Fibroblast of the aortic adventitia (primary cell): ENCODE measurements at places on chromosomes 12 and 14. TPM values are rescaled to one million over a fixed set of nuclear protein-coding genes. Genes with fewer than 3 reads are reported as not detected.

ZBTB1 gene
- total RNA-seq = 56.5 and 76.9 TPM in 2 replicates

TECPR2 gene
- 8.8 and 16.1 TPM in 2 replicates for total RNA-seq

CCDC197 gene
- total RNA-seq = not detected in 2 replicates

AQP2 gene
- not detected in 2 replicates for total RNA-seq

SLC5A8 gene
- not detected in 2 replicates for total RNA-seq

GRCh38 chr12:62784576-62784975, 150.4 kb downstream of the PPM1H start:
- no peak for DNase-seq

- DNase-seq = peak; percentile 46
Observed at GRCh38 chr12:47910486-47910885, 5.7 kb upstream of the VDR start.

GRCh38 chr12:82517027-82517426, 158.7 kb downstream of the METTL25 start:
- no peak for DNase-seq

DNA sequence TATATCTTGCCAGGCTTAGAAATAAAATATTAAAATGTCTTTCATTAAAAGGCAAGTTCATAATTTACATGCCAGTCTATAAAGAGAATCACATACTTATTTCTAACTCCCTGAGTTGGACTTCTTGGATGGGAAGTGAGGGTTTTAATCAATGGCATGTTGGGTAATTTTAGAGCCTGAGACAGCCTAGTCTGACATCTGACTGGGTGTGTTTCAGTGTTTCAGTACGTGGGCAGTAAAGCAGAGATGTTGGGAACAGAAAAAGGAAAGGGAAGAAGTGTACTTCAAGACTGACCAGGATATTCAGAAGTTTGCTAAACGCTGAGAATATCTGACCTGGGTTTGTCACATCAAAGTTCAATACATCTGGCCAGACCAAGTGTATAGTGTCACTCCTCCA, 171.8 kb downstream of the BTG1 start:
- no peak for DNase-seq

GRCh38 chr12:14905269-14906004, 19.8 kb upstream of the MGP start:
- peak; percentile 64 for DNase-seq

GRCh38 chr14:105760691-105761344, 234.4 kb downstream of the TMEM121 start:
- DNase-seq = no peak

GRCh38 chr14:74508844-74509428, 15.4 kb downstream of the ISCA2 start:
- no peak for DNase-seq

GRCh38 chr14:92328664-92329255, 5.8 kb downstream of the SLC24A4 start:
- DNase-seq = no peak

- peak; percentile 89 for DNase-seq
Observed at GRCh38 chr14:88551094-88551870, 3.5 kb downstream of the PTPN21 start.

DNA sequence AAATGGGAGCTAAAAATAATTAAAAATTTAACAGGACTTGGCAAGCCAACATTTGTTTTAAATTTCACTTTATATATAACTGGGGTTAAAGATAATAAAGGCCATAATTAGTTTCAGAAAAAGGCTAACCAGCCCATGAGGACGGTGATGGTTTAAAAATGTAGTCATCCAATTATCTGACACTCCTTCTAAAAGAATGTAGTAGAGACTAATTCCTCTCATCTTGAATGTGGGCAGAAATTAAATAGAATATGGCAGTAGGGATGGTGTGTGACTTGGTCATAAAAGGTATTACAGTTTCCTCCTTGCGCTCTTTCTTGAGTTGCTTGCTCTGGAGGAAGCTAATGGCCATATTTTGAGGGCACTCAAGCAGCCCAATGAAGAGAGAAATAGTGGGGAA, 49.1 kb upstream of the PTPRB start:
- DNase-seq = no peak

DNA sequence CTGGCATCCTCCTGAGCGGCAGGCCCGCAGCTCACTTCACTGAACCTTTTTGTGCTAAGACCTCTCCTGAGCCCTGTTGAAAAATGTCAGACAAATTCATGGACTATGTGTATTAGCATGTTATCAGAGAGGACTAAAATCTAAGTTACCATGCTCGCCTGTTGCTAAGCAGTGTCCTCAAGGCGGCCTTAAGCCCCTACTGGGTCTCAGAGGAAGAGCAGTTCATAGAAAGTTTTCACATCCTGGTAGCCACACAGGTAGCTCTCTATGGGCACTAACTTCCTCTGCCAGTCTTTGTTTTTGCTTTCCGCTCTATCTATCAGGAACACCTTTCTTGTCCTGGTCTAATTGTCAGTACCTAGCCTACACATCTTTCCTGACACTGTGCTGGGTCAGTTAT, 306.6 kb upstream of the MIS18BP1 start:
- DNase-seq = no peak

DNA sequence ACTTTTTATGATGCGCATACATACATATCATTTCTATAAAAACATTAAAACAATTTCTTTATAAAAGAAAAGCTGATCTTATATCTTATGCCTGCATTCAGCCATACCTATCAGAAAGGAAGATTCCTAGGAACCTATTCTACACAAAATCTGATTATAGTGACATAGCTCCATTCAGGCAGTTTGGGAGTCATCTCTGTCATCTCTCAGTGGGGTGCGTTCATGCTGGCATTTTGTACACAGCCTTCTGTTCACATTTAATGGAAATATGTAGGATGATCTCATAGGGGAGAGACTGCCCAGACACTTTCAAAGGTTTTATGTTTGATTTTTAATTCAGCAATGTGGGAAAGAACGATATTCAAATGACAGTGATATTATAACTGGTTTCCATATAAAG, 52.9 kb downstream of the ATL1 start:
- DNase-seq = no peak

GRCh38 chr12:105600911-105601545, 270.5 kb downstream of the C12orf75 start:
- peak; percentile 1 for DNase-seq

GRCh38 chr14:80310938-80311750, 99.8 kb upstream of the DIO2 start:
- DNase-seq = peak; percentile 43

DNA sequence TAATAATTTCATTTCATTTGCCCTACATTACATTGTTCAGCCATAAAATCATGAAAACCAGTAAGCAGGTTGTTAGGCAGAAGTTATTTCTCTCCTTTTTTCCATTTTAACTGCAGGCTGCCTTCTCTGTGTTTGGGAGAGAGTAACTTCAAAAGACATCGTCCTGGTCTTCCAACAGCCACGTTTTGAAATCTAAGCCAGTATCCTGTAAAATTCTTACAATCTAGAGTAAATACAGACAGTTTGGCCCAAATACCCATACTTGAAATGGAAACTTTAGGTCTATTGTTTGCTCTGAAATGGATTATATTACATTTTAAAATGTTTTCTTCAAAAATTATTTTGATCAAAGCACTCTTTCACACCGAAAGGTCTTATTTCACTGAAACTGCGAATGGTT, 66.1 kb upstream of the SLCO1C1 start:
- DNase-seq = no peak

- peak; percentile 84 for DNase-seq
Observed at GRCh38 chr14:31435276-31435675, 14.9 kb upstream of the HEATR5A start.

- peak; percentile 53 for DNase-seq
Observed at GRCh38 chr12:19003141-19003540, 126.4 kb upstream of the PLEKHA5 start.
